Umbilical cord (tissue), 2 donors: ENCODE measurements at places on chromosomes 16 and 17.

DNA sequence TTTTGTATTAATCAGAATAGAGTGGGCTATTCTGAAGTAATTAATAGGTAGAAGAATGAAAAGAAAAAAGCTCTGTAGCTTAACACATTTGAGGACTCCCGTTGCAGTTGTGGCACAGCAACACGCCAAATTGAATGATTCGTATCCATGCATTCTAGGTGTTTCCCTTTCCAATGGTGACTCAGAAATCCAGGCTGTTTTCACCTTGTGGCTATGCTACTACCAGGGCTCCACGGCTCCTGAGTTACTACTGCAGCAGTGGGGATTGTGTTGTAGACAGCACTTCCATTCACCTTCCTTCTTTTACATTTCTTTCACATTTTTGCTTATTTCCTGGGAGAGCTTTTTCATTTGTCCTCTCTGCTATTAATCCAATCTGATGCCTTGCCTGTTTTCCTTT lies 1616.4 kb downstream of the CDH8 start:
- DNase-seq = no peak

DNA sequence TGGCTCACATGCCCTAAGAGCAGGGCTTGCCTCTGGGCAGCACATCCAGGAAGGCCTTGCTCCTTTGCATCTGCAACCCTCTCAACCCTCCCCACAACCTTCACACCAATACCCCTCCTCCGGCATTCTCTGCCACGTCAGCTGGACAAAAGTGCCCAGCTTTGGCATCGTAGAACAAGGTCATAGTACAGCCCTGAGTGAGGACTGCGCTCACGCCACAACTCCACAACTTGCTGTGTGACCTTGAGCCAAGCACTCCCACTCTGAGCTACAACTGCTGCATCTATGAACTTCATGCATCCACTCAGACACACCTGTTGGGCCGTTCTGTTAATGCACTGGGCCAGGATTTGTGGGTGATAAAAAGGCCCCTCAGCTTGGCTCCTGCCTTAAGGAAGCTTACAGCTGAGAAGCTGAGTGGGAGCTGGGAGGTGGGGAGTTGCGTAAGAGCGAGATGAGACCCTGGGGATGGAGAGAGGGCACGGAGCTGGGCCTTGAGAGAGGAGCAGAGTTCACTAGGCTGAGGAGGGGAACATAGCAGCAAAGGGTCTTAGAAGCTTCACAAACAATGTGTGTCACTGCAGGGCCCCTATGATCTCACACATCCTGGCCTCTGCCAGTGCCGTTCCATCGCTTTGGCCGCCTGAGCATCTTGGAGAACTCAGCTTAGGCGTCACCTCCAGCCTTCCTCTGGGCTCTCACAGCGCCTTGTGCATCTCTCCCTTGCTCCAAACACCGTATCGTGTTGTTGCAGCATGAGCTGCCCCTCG lies 8.6 kb upstream of the MRC2 start:
- no peak for DNase-seq

DNA sequence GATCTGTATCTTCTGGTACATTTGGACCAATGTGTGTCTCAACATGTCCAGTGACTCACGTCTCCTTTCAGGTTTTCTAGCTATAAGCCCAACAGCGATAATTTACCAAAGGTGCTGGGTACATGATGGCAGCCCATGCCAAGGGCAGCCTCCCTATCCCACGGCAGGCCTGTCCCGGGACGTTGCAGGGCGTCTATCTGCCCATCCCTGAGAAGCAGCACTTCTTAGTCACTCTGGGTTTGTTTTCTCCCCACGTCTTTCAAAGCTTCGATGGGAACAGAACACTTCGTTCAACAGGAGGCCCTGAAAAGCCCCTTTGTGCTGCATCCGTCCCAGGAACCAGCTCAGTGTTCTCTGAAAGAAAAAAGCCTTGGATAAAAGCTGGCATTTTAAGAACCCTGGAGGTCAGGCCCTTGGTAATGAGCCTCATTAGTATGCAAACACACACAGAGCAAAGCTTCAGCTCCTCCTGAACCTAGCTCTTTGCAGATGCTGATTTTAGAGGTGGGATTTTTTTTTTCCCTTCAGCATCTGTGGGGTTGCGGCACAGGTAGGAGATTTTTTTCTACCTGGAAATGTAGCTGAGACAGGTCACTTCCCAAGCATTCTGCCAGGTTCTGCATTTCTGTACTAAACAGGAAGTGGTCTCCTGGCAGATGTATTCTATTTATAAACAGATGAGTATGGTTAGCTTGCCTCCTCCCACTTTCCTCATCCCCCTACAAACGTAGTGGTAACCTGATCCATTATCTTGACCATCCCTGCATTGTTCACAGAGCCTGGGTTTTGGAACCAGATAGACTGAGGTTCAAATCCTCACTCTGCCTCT lies 17.5 kb upstream of the MT4 start:
- no peak for DNase-seq

- DNase-seq = no peak
Observed at GRCh38 chr17:70464995-70465394, 295.7 kb downstream of the KCNJ2 start.

DNA sequence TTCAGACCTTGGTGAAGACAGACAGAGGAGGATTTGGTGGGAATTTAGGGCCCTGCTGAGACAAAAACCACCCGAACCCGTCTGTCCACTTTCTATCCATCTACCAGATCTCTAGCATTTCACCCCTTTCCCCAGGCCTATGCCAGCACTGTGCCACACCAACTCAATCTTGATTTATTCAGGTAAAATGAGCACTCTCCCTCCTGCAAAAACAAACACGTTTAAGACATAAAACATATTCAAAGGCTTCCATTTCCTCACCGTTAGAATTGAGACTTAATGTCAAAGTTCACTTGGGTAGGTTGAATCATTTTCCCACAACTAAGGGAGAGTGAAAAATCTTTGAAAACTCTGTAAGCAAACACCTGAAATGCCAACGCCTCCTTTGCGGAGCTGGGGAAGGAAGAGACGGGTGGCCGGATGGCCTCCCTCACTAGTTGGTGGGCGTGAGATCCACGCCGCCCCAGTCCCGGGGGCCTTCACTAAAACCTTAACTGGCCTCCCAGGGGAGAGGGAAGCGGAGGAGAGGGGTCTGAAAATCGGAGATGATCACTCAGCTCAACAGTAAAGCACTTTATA lies 862 bp downstream of the DCAKD start:
- DNase-seq = peak; percentile 54

- peak; percentile 97 for DNase-seq
Observed at GRCh38 chr17:71976011-71976649, 144.7 kb upstream of the SOX9 start.

DNA sequence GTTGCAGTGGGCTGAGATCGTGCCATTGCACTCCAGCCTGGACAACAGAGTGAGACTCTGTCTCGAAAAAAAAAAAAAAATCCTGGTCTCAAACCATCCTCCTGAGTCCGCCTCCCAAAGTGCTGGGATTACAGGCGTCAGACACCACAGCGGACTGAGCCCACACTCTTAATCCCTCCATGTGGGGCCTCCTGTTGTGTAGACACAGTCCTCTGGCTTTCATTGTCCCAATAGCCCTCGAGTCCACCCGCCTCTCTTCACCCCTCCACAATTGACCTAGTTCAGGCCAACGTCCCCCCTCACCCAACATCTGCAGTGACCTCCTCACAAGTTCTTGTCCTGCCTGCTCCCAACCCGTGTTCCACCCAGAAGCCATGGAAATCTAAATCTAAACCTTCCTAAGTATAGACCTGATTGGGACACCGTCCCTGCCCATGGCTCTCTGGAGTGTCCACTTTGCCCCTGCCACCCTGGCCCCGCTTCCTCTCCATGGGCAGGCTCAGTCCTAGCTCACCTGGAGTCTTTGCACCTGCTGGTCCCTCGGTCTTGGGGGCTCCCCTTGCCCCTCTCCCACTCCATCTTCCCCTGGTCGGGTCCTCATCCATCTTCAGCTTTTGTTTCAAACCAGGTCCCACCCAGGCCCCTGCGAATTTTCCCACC lies 46.7 kb downstream of the HAPSTR1 start:
- no peak for DNase-seq

DNA sequence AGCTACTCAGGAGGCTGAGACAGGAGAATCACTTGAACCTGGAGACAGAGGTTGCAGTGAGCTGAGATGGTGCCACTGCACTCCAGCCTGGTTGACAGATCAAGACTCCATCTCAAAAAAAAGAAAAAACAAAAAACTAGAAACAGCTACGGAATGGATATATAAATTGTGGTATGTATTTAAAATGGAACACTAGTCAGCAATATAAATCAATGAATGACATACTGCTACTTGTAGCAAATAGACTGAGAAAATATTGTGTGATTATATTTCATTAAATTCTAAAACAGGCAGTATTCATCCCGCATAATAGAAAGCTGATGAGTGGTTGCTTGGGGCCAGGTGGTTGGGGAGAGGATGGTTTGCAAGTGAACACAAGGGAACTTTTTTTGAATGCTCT lies 261.7 kb downstream of the BCAS3 start:
- DNase-seq = no peak

GRCh38 chr17:4997302-4998026 lies at the start of the genes INCA1 and KIF1C:
Gene INCA1 (minus strand): TSS chr17:4997522. CDS start chr17:4994437, 3,085 bp downstream.
Gene KIF1C (plus strand): TSS chr17:4997950. CDS start chr17:5000247, 2,297 bp downstream.
- peak; percentile 95 for DNase-seq
